Posterior vena cava (tissue), 2 donors: ENCODE measurements at places on chromosomes 4 and X. TPM values are rescaled to one million over a fixed set of nuclear protein-coding genes. Genes with fewer than 3 reads are reported as not detected.

MAGEA1 gene
- total RNA-seq, result not detected

ZAR1 gene
- not detected for total RNA-seq

CACNA1F gene
- 0.09 TPM for total RNA-seq

USP17L19 gene
- not detected for total RNA-seq

MAPK10 gene
- 13.6 TPM for total RNA-seq

SMR3B gene
- total RNA-seq, result not detected

GAGE12H gene
- total RNA-seq, result not detected

TCEAL6 gene
- not detected for total RNA-seq

TCP11X2 gene
- not detected for total RNA-seq

ASB9 gene
- 2.3 TPM for total RNA-seq
